ENCODE measurements at places on chromosomes 12 and 14.

DNA sequence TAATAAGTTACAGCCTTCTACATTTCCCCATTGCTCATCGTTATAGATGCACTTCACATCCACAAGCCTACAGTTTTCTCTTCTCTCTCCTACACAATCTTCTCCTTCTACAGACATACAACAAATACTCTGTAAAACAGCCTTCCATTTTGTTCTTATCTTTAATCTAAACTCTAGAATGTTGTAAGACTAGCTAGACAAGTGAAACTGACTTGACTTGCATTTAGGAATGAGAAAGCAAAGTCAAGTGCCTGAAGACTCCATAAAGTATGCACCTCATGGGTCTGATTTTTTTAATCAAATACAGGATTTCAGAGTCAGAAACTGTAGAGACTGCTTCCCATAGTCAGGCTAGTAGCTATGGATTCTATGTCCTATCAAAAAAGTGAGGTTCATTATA lies 190.3 kb downstream of the KLHL28 start:
- no peak for DNase-seq

- no peak for DNase-seq
Observed at GRCh38 chr12:131892711-131893604, 1.5 kb upstream of the ULK1 start.

- DNase-seq: no peak
Observed at GRCh38 chr14:65287264-65288131, 125.0 kb upstream of the FUT8 start.

DNA sequence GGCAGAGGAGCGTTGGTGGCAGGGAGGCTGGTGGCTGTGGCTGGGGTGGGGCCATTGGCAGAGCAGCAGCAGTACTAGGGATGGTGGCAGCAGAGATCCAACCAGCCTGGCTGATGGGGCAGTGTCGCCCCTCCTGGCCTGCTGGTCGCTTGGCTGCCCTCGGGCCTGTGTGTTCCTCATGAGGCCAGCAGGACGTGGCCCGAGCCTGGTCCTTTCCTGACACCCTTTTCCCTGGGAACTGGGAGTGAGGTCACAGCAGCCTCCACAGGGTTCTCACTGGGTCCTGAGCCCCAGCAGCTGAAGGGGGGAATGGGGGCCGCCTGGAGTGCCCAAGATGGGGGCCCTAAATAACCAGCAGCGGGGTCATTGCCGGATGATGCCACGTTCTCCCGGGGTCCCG lies 46.1 kb downstream of the KIF26A start:
- no peak for DNase-seq

- DNase-seq: no peak
Observed at GRCh38 chr14:39957987-39958386, 525.8 kb upstream of the FBXO33 start.

DNA sequence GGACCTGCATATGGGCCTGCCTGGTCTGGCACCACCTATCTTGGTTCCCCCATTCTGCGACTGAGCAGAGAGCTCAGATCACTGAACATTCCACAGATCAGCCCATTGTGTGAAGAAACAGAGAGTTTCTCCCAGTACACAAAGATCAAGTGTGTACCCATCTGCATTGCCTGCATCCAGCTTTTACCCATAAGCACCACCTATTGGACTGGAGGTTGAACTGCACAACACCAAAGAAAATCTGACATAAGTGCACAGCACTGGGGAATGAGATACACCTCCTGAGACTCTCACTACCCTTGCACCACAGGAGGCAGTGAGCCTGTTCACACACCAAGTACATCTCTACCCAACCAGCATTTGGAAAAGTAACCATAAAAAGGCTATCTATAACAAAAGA lies 362.6 kb upstream of the CLEC14A start:
- DNase-seq: no peak

DNA sequence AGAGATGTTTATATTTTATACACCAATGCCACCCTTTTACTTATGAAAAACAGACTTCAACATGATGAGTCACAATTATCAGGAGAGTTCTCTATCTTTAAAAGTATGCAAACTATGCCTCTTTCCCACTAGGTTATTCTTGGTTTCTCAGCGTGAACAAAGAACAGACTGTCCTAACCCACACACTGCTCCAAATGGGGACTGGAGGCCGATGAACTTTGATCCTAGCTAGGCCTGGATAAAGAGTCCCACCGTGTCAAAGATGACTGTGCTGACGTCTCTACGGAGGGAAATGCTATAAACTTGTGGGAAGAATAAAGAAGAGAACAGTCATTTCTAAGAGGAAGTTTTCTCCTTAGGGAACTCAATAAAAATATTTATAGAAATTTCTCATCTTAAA lies 160.1 kb downstream of the EPS8 start:
- DNase-seq: no peak

Data from cerebellar nuclear complex (tissue), 1 donor.